ENCODE measurements at places on chromosomes 5 and 9. TPM values are rescaled to one million over a fixed set of nuclear protein-coding genes. Genes with fewer than 3 reads are reported as not detected.

- H3K4me3 ChIP-seq, result no peak overlapping the region
- no peaks in the 10 kb centered on the region for H3K27me3 ChIP-seq
- no peaks in the 10 kb centered on the region for H3K36me3 ChIP-seq
- H3K27ac ChIP-seq, result no peak overlapping the region
Measured at GRCh38 chr9:15104826-15105420, 194.7 kb upstream of the FREM1 start.

DNA sequence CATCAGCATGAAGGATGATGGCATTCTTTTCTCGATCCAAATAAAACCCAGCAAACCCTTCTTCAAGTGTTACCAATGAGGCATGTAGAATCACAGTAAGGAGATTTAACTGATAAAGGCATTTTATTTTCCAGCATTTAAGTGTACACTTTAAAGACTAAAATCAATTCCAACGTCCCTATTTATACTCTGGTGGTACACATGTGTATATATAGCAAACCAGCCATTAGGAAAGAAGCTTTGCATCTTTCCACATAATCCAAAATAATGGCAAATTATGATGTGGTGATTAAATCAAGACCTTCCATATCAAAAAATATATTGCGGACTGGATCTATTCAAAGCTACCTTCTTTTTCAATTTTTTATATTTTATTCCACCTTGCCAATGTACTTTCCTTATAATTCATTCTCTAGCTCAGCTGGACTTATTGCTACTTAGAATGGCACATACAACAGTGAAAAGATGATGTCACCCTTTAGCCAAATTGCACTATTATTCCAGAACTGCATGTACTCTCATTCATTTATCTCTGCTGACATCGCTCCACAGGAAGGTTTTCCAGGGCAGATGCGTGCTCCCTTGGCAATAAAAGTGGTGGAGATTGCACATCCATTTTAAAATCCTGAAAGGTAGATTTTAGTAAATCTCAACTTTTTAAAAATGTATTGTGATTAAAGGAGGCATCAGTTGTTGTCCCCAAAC lies 63.3 kb upstream of the SLC30A5 start:
- H3K36me3 ChIP-seq, result no peaks in the 10 kb centered on the region
- H3K4me1 ChIP-seq, result no peaks in the 10 kb centered on the region
- no peak overlapping the region for H3K4me3 ChIP-seq
- no peaks in the 10 kb centered on the region for H3K27me3 ChIP-seq
- no peak overlapping the region for H3K27ac ChIP-seq

DNA sequence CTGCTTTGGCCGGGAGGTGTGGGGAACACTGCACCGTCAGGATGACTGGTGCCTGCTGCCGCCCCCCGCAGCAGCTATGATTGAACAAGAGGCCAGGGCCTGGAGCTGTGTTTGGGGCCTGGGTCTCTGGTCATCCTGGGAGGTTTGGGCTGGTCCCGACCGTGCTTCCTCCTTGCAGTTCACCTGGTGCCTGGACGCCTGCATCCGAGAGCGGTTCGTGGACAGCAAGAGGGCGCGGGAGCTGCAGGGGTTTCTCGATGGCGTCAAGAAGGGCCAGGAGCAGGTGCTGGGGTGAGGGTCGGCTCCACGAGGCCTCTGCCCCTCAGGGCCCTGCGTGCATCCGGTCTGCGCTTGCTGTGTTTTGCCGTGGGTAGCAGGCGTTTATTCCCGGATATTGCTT lies 8.9 kb downstream of the NELFB start:
- H3K4me3 ChIP-seq, result no peak overlapping the region
- H3K36me3 ChIP-seq, result peaks cover 42% of the 10 kb centered on the region
- no peaks in the 10 kb centered on the region for H3K4me1 ChIP-seq

- no peaks in the 10 kb centered on the region for H3K27me3 ChIP-seq
- no peak overlapping the region for H3K4me3 ChIP-seq
- H3K4me1 ChIP-seq, result no peaks in the 10 kb centered on the region
- no peak for DNase-seq
Measured at GRCh38 chr5:111582993-111583601, 70.8 kb upstream of the STARD4 start.

GRCh38 chr9:108831496-108832178 lies 24.1 kb downstream of the ACTL7B start:
- H3K27ac ChIP-seq, result no peak overlapping the region
- H3K36me3 ChIP-seq, result no peaks in the 10 kb centered on the region
- H3K27me3 ChIP-seq, result peaks cover 2% of the 10 kb centered on the region
- H3K4me3 ChIP-seq, result no peak overlapping the region
- DNase-seq, result no peak

- no peak for DNase-seq
- H3K27me3 ChIP-seq, result no peaks in the 10 kb centered on the region
- H3K36me3 ChIP-seq, result no peaks in the 10 kb centered on the region
- no peak overlapping the region for H3K4me3 ChIP-seq
- no peak overlapping the region for H3K27ac ChIP-seq
Measured at GRCh38 chr9:126309427-126310189, 17.0 kb upstream of the MVB12B start.

DNA sequence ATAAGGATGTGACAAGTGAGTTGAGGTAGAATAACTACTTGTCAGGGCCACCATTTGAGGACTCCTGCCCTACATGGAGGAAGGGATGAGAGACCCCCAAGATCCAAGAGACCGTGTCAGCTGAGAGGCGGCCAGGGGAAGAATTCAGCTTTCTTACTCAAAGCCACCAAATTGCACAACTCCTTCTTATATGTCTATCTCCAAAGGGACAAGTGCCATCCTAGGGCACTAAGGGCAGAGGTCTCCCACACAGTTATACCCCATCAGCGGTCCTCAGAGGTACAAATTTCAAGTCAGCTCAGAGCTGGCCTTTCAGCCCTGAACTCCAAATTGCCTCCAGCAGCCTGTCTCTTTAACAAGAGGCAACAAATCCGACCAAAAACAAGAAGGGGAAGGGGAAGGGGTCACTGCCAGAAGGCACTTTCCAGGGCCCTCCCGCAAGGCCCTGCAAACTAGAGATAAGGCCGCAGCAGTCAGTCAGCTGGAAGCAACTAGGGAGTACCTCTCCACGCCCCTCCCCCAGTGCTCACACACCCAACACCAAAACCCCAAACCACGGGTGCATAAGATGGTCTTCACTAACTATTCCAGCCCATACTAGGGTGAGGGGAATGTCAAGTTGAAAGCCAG lies 6.1 kb upstream of the STOML2 start:
- peaks cover 5% of the 10 kb centered on the region for H3K36me3 ChIP-seq
- no peaks in the 10 kb centered on the region for H3K27me3 ChIP-seq
- H3K27ac ChIP-seq, result no peak overlapping the region
- H3K4me1 ChIP-seq, result peaks cover 36% of the 10 kb centered on the region
- H3K4me3 ChIP-seq, result no peak overlapping the region
- DNase-seq, result no peak

DNA sequence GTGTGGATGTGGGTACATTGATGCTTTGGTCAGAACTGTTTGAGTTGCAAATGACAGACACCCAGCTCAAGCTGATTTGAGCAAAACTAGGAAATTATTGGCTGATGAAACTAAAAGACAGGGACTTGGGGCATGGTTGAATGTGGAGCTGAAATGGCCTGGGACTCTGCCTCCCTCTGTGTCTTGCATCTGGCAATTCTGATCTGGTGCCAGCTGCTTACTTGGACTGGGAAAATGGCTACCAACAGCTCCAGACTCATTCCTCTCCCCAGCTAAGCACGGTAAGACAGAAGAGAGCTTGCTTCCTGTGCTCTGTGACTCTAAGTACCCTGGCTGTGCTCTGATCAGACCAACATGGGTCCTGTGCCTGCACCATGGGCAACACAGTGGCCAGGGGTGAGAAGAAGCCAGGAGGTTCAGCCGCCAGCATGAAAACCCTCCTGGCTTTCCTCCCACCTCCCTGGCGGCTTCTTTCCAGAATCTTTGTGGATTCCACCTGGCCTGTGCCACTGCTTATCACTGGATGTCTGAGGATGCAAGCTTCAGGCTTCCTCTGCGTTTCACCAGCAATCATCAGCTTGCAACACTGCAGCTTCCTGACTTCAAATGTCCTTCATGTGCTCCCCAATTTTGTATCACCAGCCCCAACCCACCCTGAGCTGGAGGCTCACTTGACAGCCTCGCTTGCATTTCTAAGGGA lies 44.1 kb downstream of the C5orf15 start:
- DNase-seq, result no peak
- no peaks in the 10 kb centered on the region for H3K4me1 ChIP-seq
- no peak overlapping the region for H3K4me3 ChIP-seq
- H3K27me3 ChIP-seq, result peaks cover 21% of the 10 kb centered on the region
- H3K36me3 ChIP-seq, result no peaks in the 10 kb centered on the region

- no peaks in the 10 kb centered on the region for H3K4me1 ChIP-seq
- H3K36me3 ChIP-seq, result no peaks in the 10 kb centered on the region
- H3K27me3 ChIP-seq, result no peaks in the 10 kb centered on the region
- no peak overlapping the region for H3K27ac ChIP-seq
- no peak overlapping the region for H3K4me3 ChIP-seq
Measured at GRCh38 chr5:114418176-114419066, 56.6 kb downstream of the KCNN2 start.

- H3K36me3 ChIP-seq, result no peaks in the 10 kb centered on the region
- peak; percentile 68 for DNase-seq
- H3K27ac ChIP-seq, result no peak overlapping the region
Measured at GRCh38 chr5:158812408-158812807, 287.3 kb downstream of the EBF1 start.

DNA sequence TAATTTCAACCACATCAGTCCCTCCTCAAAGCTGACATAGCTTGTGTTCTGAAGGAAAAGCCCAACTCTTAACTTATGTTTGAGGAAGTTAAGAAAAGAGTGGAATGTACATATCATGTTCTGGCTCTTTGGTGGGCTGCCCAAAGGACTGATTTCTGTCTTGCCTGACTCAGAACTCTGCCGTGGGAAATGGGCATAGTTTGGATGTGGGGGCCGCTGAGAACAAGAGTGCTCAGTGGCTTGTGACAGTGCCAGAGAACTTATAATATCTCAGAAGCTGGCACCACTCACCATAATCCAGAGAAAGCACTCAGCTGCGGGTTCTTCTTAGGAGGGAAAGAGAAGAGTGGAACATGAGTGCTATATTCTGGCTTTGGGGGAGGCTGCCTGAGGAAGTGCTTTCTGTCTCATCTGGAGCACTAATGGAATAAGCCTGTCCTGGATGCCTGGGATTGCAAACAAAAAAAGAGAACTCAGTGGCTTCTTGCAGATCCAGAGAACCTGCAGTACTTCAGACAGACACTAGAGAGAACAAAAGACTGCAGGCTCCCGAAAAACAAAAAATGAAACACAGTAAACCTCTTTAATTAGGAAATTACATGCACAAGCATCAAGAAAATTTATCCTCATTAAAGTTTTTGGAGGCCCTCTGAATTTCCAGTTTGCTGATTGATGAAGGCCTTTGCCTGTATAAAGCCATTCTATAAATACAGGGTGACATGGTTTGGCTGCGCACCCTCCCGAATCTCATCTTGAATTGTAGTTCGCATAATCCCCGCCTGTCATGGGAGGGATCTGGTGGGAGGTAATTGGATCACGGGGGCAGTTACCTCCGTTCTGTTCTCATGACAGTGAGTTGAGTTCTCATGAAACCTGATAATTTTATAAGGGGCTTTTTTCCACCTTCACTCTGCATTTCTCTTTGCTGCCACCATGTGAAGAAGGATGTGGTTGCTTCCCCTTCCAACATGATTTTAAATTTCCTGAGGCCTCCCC lies 207.0 kb downstream of the DMAC1 start:
- no peak overlapping the region for H3K4me3 ChIP-seq
- DNase-seq, result no peak
- H3K4me1 ChIP-seq, result no peaks in the 10 kb centered on the region
- no peak overlapping the region for H3K27ac ChIP-seq
- H3K36me3 ChIP-seq, result no peaks in the 10 kb centered on the region

DNA sequence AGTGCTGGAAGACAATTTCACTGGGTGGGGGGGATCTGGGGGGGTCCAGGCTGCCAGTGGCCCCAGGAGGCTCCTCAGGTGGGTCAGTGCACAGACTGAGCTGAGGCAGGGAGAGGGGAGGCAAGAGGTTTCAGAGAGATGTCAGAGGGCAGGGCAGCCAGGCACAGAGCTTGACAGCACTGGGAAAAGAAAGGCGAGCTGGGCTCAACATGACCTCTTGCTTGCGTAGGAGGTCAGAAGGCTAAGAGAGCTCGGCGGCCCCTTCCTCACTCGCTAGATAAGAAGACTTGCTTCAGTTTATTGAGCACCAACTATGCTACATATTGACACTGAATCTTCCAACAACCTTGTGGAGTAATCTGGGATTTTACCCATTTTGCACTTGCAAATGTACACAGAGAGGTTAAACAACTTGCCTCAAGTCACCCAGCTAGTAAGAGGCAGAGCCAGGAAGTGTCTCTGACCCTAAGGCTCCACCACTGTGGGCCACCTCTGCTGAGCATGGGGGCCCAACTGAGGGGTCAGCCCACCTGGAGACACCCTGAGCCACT lies 3.5 kb downstream of the PDLIM7 start:
- no peak overlapping the region for H3K27ac ChIP-seq
- H3K4me3 ChIP-seq, result no peak overlapping the region
- DNase-seq, result no peak

GRCh38 chr9:76510041-76510440 lies 51.1 kb downstream of the GCNT1 start:
- H3K36me3 ChIP-seq, result no peaks in the 10 kb centered on the region
- H3K4me3 ChIP-seq, result no peak overlapping the region
- no peak overlapping the region for H3K27ac ChIP-seq
- no peaks in the 10 kb centered on the region for H3K4me1 ChIP-seq
- DNase-seq, result no peak

GRCh38 chr5:34494111-34494755 lies 161.9 kb upstream of the RAI14 start:
- H3K4me3 ChIP-seq, result no peak overlapping the region
- H3K27me3 ChIP-seq, result peaks cover 4% of the 10 kb centered on the region
- no peak for DNase-seq
- H3K27ac ChIP-seq, result no peak overlapping the region
- peaks cover under 1% of the 10 kb centered on the region for H3K4me1 ChIP-seq

- H3K4me1 ChIP-seq, result no peaks in the 10 kb centered on the region
- peaks cover 3% of the 10 kb centered on the region for H3K27me3 ChIP-seq
- DNase-seq, result no peak
- H3K27ac ChIP-seq, result no peak overlapping the region
Measured at GRCh38 chr5:119417891-119418605, 34.2 kb upstream of the HSD17B4 start.

Gene PCDHGB3
- total RNA-seq, result 0.85 TPM

Gene SHOC1
- not detected for total RNA-seq

Gene TMED9
- 84.8 TPM for total RNA-seq

Gene SYK
- 4.3 TPM for total RNA-seq

Gene MLANA
- not detected for total RNA-seq

Gene GPR150
- 1.2 TPM for total RNA-seq

All from T-cell (primary cell).